ENCODE measurements at places on chromosomes 5 and 9. TPM values are rescaled to one million over a fixed set of nuclear protein-coding genes. Genes with fewer than 3 reads are reported as not detected.

CDKN2B gene
- 0.40 TPM for polyA plus RNA-seq

FAM151B gene
- polyA plus RNA-seq = 5.0 TPM

PKD2L2 gene
- 0.26 TPM for polyA plus RNA-seq

MEF2C gene
- polyA plus RNA-seq = 44.5 TPM

SLC36A3 gene
- not detected for polyA plus RNA-seq

ANKRD34B gene
- polyA plus RNA-seq = 0.26 TPM

PCDHGA7 gene
- 2.5 TPM for polyA plus RNA-seq

S1PR3 gene
- polyA plus RNA-seq = 47.1 TPM

CAMK2A gene
- polyA plus RNA-seq = 5.4 TPM

C1QTNF3 gene
- 55.5 TPM for polyA plus RNA-seq

IL5 gene
- not detected for polyA plus RNA-seq

ARID3C gene
- 0.16 TPM for polyA plus RNA-seq

SPATA31E1 gene
- polyA plus RNA-seq = not detected

TAF11L10 gene
- not detected for polyA plus RNA-seq

FGF18 gene
- polyA plus RNA-seq = 0.61 TPM

- DNase-seq = no peak
These were observed 258.9 kb upstream of the TLE4 start for GRCh38 chr9:79312686-79313421.

GRCh38 chr5:112333331-112333781 is 85.7 kb downstream of the EPB41L4A start:
- DNase-seq = no peak

DNA sequence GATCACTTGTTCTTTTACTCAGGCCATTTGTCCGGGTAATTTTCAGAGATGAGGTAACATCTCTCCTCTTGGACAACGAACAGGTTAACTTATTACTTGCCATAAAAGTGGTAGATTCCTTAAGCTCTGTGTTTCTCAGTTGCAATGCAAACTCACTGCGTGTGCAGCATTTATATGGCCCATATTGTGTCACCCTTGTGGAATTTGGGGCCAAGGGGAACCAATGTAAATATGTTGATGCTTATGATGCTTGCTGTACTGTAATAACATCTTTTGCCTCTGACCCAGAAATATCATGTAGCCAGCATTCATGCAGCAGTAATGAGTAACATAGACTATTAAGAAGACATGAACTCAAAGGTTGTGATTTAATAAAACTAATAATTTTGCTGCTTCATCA is 175.8 kb downstream of the ADAMTS6 start:
- DNase-seq = no peak

DNA sequence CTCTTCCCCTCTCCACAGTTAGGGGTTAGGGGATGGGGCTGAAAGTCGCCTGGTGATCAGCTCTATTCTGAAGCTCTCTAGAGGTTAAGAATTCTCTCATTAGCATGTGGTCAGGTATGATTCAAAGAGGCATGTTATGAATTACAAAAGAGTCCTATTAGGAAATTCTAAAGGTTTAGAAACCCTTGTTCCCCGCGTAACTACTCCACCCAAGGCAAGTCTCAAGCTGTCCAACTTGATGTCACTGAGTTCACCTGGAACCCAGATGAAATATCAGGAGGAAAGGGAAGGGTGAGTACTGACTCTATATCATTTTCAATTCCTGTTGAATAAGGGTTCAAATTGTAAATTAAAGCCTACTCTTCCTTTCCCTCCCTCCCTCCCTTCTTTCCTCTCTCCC is 18.1 kb upstream of the RNF145 start:
- no peak for DNase-seq

DNA sequence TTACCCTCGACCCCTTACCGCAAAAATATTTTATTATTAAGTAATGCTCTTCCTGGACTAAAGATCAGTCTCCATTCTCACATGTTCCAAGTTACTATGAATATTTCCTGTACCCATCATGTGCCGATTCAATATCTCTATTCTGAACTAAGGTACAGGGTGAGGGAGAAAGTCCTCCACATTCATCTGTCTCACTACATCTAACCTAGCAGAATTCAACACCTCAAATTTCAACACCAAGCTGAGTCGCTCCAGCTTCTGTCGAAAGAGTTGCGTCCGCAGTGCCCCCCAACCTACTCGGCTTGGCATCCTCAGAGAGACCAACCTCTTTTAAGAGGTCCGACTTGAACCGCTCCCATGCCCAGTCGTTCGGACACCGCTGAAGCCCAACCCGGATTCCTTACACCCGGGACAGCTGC is 1.0 kb downstream of the CERT1 start:
- DNase-seq = peak; percentile 34

GRCh38 chr5:10595293-10595671 is 31.4 kb downstream of the ANKRD33B start:
- no peak for DNase-seq

DNA sequence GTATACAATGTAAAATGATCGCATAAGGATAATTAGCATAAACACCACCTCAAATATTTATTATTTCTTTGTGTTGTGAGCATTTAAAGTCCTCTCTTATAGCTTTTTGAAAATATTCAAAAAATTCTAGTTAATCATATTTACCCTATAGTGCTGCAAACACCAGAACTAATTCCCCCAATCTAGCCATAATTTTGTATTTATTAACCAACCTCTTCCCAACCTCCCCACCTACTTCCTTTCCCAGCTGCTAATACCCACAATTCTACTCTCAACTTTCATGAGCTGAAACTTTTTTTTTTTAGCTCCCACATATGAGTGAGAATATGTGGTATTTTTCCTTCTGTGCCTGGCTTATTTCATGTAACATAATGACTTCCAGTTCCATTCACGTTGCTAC is 317.8 kb upstream of the ATP10B start:
- no peak for DNase-seq

- DNase-seq = no peak
These were observed 2.8 kb downstream of the CKS2 start for GRCh38 chr9:89313842-89314241.

GRCh38 chr5:8650186-8650585 is 781.2 kb downstream of the MTRR start:
- no peak for DNase-seq

DNA sequence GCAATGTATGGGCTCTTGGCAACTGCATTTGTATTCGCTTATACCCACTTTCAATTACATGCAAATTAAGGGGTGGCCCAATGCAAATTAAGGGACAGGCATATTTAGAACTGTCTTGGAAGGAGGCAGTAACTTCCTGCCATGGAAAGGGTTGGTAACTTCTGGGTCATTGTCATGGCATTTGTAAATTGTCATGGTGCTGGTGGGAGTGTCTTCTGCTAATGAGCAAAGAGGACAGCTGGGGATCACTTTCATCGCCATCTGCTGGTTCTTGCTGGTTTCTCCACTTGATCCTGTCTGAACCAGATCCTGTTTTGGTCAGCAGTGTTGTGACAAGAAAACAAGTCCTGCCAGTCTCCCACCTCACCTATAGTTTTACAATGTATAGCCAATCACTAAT is 23.3 kb upstream of the UGT3A2 start:
- no peak for DNase-seq

DNA sequence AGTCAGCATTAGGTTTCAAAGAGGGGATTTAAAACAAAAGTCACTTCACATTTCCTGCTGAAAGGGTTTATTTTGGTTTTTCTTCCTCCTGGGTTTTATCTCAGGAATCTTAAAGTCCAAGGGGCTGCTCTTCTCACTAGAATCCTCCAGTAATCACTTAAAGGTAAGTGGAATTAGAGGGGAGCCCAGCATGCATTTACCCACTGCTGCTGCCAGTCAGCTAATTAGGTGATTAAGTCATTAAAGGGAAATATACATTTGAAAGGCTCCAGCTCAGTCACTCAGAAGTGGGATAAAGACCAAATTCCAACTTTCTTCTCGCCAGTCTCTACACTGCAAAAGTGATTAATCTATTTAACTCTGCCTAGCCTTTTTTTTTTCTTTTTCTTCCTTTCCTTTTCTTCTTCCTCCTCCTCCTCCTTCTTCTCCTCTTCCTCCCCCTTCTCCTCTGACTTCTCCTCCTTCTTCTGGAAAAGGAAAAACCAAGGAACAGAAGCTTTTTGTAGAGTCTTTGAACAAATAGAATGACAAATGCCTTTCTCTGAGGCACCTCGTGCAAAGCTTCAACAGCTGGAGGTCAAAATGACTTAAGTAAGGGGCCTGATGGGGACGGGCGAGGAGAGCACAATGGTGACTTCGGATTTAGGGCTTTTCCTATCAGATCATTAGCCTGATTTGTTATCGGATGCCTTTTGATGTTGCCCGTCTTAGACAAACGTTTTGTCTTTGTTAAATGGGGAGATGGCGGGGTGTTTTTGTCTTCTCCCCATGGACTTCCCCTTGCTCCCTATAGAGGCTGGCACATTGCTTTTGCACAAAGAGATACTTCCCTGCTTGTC is 617.6 kb downstream of the IRX1 start:
- DNase-seq = no peak

GRCh38 chr9:77194423-77194822 is 17.1 kb downstream of the VPS13A start:
- DNase-seq = no peak

DNA sequence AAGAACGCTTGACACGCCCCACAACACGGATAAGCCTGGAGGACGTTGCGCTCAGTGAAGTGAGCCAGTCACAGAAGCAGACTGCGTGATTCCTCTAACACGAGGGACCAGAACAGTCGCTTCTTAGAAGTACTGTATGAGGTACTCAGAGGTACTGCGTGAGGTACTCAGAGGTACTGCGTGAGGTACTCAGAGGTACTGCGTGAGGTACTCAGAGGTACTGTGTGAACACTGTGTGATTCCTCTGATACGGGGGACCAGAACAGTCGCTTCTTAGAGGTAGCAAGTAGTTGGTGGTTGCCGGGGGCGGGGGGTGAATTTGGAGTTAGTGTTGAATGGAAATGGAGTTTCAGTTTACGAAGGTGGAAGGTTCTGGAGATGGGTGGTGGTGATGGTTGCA is 5.8 kb downstream of the NDUFS6 start:
- no peak for DNase-seq

- DNase-seq = no peak
These were observed 981 bp downstream of the TCOF1 start for GRCh38 chr5:150358261-150359095.

- DNase-seq = no peak
These were observed 115.3 kb downstream of the NREP start for GRCh38 chr5:111641533-111642233.

DNA sequence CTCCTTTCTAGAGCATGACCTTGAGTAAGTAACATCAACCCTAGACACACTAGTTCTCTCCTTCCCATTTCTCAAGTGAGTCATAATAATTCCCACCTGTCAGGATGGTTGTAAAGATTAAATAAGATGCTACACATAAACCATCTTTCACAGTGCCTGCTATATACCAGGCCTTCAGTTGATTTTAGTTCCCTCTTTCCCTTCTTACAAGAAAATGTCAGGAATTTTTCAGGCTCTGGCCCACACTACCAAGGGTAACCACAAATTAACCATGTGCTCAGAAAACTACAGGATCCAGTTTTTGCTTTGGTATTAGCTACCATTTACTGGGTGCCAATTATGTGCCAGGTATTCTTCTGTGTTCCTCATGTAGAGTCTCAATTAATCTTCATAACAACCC is 42.7 kb upstream of the RARS1 start:
- DNase-seq = no peak

GRCh38 chr5:76576996-76577395 is 46.2 kb downstream of the F2RL2 start:
- no peak for DNase-seq

DNA sequence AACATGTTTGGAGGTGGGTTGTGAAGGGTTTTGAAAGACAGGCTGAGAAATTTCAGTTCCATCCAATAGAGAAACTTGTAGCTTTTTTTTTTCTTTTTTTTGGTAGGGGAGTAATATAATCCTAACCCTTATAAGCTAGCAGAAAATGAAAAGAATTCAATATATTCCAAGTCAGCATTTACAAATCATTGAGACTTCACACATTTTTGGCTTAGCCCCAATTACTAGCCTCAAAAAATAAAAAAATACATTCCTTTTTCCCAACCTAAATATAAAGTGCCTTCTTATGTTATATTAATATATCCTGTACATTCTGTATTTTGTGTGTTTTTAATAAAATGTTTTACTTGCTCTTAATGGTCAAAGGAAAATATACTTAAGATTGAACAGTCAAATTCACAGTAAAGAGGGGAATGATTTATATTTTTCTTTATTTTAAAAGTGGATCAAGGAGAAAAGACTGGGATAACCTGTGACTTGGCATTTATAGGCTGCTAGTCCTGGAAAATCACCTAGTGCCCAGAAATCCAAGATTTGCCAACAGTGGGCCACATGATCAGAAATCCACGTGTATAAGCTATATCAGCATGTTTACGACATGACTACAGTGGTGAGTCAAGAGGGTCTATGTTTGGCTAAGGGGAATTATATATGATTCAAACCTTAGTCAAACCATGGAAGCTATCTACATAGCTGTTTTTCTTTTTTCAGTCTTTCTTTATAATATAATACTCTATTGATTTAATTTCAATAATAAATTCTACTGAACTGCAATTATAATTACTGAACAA is 14.5 kb downstream of the HACD4 start:
- no peak for DNase-seq

All from renal pelvis (tissue), 12 donors.